Suprapubic skin (tissue), 4 donors: ENCODE measurements at places on chromosomes 5 and 9.

DNA sequence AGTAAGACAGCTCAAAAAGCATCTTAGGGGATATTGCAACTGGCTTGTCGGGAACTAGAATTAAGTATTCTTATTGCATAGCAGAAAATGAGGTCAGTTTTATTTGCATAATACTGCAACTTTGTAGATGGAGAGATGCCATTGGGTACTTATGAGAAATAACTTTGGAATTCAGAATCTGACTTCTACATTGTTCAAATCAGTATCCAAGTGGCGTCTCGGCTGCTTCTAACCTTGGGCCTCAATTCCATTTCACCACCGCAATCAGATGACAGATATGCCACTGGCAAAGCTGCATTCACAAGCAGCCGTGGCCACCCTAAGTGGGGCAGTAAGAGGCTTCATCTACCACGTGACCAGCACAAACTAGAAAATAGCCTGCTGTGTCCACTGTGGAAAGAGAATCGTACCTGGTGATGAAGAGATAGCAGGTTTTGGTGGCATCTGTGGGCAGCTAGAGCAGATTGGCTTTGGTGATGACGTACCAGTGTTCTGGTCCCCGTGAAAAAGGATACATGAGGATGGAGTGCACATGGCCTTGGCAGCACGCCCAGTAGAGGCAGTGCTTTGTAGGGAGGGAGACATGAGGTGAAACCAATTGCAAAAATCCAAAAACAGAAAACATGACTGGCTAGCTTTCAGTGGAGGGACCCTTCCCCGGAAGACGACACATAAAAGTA is 116.6 kb downstream of the KLHL3 start:
- DNase-seq: peak; percentile 74

DNA sequence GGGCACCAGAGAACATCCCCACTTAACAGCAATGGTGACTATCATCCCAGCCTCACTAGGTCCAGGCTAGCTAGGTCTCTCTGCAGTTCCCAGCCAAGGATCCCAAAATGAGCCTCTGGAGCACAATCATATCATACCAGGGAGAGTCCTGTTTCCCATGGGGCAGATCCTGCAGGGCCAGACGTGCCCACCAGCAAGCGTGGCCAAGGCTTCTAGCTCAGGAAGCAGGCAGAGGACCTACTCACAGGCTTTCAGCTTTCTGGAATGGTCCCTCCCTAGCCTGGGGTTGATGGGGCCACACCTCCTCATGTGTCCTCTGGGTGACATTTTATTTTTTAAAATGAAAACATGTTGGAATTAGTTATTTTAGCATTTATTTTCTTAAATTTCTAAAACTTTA is 45.7 kb upstream of the PITX1 start:
- peak; percentile 15 for DNase-seq

- no peak for DNase-seq
Observed at GRCh38 chr9:86079421-86079831, 19.9 kb downstream of the GOLM1 start.

DNA sequence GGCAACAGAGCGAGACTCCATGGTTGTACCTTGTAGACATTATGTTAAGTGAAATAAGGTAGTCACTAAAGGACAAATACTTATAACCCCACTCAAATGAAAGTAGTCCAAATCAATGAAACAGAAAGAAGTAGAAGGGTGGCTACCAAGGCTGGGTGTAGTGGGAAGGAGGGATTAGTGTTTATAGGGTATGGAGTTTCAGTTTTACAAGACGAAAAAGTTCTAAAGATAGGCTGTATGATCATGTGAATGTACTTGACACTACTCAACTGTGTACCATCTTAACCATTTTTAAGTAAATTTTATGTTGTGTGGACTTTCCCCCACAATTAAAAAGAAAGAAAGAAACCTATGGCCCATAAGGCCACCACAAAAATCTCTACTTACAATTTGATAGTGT is 32.2 kb downstream of the ALDH7A1 start:
- no peak for DNase-seq

DNA sequence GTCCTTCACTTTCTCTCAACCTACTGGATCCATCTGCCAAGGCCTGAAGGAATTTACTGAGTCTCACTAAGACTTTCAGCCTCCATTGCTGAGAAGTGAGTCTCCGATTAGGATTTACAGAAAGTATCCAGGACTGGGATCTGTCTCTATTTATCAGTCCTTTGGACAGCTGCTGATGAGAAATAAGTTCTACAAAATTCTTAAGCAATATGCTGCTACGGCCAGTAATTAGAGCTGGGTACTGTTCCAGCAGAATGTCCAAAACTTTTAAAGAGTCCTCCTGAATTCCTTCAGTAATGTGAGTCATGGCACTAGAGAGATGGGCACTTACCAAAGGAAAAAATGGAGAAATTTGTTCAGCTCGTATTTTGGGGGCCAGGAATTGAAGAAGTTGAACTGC is 5.9 kb downstream of the TEX10 start:
- no peak for DNase-seq

GRCh38 chr9:108637340-108637739 is 218.4 kb downstream of the ACTL7B start:
- no peak for DNase-seq

DNA sequence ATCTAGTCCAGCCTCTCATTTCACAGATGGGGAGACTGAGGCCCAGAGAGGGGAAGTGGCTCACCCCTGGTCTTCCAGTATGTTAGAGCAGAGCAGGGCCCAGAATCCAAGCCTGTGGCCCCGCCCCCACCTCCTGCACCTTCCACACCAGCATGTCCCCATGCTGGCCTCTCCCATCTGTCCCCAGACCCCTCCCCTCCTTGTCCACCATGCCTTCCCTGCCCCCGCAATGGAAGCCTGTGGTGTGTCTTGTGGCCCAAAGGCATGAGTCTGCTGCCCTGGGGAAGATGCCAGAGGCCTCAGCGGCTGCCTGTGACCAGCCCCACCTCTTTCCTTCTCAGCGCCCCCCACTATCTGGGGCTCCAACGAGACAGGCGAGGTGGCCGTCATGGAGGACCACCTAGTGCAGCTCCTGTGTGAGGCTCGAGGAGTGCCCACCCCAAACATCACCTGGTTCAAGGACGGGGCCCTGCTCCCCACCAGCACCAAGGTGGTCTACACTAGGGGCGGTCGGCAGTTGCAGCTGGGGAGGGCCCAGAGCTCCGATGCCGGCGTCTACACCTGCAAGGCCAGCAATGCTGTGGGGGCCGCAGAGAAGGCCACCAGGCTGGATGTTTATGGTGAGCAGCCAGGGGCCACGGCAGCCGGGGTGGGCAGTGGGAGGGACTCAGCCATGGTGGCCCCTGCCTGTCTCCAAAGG is 87.2 kb downstream of the HMCN2 start:
- no peak for DNase-seq

DNA sequence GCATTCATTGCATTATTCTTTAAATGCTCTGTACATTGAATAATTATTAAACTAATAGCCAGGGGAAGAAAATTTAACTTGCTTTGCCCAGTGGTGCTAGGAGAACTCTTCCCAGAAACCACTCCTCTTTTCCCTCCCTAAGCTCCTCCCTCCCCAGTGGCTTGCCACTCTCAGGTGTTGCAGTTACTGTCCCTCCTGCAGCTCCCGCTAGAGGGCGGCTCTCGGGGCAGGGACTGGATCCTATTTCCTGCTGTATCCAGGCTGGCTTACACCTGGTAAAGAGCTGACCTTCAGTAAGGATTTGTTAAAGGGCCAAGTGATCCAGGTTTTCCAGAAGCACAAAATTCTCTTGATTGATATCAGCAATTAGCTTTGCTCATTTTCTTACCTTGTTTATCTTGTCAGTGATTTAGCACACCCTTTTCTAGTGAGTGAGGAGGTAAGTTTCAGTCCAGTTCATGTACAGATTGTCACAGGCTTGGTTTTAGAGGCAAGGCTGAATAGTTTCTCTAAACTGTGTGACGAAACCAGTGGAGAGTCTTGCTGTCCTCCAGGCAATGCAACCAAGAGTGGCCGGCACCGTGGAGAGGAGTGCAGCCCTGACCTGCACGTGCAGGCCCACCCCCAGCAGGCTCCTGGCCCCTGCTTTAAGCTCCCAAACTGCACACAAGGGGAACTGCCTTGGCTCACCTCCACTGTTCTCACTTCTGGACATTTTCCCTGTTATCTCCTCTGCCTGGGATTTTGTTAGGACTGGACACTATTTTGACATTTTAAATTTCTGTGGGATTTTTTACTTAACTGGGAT is 423.8 kb downstream of the SPOCK1 start:
- DNase-seq: no peak

- DNase-seq: no peak
Observed at GRCh38 chr5:178649580-178649979, 22.7 kb upstream of the CLK4 start.

- no peak for DNase-seq
Observed at GRCh38 chr5:74665273-74665672, 19.8 kb upstream of the HEXB start.

DNA sequence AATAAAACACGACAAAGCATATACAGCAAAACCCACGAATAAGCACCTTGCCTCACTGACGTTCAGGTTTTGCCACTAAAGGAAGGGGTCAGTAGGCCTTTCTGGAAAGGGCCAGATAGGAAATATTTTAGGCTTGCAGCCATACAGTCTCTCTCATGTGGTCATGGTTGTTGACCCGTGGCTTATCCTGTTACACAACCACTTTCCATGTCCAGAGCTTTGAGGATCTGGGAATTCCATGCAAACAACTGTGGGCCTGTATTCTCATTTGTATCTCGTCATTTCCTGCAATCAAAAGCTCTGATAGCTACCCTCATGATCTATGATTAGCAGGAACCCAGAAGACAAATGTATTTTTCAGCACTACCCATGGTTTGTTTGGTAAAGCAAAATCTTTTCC is 108.3 kb downstream of the DRD1 start:
- DNase-seq: no peak

GRCh38 chr9:36843964-36844363 is 190.1 kb downstream of the PAX5 start:
- no peak for DNase-seq

- DNase-seq: no peak
Observed at GRCh38 chr5:95617057-95617456, 2.8 kb upstream of the GPR150 start.

DNA sequence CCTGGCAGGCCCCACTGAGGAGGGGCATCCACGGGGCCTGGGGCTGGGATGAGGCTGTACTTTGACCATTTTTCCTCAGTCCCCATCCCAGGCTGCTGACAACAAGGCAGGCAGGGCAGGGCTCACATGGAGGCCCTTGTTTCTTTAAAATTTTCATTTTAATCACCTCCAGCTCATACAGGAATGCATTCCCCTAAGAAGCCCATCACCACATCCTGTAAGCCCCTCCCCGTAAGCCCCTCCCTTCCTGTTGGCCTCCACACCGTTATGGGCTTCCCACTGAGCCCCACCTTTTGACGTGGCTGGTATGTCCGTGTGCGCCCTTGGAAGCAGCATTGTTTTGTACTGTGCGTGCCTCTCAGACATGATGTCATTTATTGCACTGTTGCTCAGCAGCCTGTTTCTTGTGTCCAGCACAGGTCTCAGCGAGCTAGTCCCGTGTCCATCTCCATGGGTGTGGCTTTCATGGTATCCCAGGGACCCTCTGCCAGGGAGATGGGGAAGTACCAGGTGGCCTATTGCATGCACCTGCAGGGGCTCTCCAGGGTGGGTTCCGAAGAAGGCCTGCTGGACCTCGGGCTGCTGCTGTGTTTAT is 22.4 kb downstream of the PHF2 start:
- DNase-seq: no peak

- no peak for DNase-seq
Observed at GRCh38 chr5:90353254-90353653, 56.3 kb downstream of the CETN3 start.

GRCh38 chr5:39428640-39429039 is 3.9 kb upstream of the DAB2 start:
- DNase-seq: no peak

DNA sequence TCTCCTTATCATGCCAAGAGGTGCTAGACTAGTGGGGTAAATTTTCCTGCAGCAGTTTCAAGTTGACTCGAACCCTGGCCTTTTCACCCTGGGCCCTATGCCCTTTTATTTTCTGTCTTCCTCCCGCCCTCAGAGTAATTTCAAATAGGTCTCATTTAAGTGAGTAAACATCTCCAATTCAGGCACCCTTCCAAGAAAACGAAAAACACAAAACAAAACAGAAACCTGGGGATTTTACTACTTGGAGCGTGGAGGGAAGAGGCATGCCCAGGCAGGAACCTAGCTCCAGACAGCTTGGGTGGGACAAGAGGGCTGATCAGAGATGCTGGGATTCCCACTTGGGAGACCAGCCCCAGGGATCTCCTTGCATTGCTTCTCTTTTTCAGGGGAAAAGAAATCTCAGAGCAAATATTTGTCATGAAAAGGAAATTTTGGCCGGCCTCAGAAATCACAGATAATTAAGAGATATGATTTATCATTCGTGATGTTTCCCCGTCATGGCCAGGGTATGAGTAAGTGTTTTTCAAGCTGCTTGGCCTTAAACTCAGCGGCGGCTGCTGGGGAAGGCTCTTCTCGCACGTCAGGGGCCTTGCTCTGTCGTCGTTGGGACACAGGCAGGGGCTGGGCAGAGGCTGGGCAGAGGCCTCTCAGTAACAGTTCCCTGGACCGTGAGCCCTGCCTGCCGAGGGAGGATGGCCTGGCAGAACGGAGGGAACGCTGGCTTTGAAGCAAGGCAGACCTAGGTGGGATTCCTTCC is 248.6 kb upstream of the KLF4 start:
- peak; percentile 92 for DNase-seq

DNA sequence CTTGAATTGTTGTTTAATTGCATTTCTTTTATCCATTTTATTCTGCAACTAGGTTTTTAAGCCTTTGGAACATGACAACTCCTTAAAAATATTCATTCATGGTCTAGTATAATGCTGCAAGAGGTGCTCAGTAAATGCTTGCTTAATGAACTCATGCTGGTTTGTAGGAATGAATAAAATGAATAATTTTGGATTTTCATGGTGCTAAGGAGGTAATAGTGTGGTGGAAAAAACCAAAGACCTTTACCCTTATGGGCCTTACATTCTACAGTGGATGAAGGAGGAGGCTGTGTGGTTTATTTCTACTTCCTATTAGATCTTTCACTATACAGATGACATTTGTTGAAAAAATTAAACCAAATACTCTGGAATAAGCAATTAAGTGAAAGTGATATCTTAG is 43.4 kb downstream of the LRRTM2 start:
- no peak for DNase-seq

DNA sequence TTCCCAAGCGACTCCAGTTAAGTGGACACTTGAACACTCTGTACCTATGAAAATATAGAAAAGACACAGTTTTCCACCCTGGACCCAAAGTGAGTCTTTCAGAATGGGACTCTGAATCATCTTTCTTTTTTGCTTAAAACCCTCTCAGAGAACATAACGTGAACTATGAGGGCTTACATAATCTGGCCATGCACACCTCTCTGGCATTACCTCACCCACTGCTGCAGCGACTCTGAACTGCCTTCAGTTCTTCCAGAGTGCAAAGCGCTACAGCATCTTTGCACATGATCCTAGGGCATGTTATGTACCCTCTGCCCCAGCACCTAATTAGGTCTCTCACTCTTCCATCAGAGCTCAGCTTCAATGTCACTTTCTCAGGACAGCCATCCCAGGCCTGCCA is 186.2 kb downstream of the RORB start:
- no peak for DNase-seq

DNA sequence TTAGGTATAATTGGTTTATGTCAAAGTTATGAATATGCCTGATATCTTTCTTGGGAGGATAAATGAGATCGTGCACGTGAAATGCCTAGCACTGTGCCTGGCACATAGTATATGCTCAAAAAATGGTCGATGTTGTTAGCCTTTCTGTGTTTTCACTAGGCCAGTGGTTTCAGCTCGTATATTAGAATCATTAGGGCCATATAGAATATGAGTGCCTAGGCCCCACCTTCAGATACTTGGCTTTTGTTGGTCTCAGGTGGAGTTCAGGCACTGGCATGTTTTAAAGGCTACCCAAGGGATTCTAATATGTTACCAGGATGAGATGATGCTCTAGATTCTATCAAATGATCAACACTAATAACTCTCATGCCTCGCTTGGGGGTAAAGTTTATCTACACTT is 56.8 kb downstream of the ELL2 start:
- DNase-seq: no peak
